ENCODE measurements at places on chromosomes 1 and 21.
A peak's percentile ranks its signal among the peaks of the same experiment; 100 is the strongest.

- no peak for DNase-seq
These were observed 106.2 kb upstream of the ATP1A1 start for GRCh38 chr1:116266864-116267212.

GRCh38 chr1:14118691-14119485 lies 418.9 kb downstream of the PRDM2 start:
- no peak for DNase-seq

DNA sequence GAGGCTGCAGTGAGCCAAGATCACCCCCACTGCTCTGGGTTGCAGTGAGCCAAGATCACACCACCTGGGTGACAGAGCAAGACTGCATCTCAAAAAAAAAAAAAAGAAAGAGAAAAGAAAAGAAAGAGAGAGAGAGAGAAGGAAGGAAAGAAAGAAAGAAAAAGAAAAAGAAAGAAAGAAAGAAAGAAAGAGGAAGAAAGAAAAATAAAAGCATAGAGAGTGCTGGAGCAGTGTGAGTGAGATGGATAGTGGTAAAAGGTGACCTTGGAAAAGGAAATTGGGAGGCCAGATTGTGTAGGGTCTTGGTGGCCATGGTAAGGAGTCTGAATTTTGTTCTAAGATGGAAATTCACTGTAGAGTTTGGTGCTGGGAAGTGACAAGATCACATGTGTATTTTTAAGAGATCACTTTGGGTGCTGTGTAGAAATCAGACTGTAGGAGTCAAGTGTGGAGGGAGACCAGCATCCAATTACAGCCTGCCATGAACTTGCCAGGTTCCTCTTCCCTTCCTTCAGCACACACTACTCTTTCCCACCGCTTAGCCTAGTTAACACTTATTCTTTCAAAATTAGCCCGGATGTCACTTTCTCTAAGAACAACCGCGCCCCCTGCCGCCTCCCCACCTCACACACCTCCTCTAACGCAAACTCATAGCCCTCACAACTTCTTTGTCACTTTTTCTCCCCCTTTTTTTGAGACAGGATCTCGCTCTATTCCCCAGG lies 17.9 kb downstream of the MTX1 start:
- peak; percentile 67 for DNase-seq

DNA sequence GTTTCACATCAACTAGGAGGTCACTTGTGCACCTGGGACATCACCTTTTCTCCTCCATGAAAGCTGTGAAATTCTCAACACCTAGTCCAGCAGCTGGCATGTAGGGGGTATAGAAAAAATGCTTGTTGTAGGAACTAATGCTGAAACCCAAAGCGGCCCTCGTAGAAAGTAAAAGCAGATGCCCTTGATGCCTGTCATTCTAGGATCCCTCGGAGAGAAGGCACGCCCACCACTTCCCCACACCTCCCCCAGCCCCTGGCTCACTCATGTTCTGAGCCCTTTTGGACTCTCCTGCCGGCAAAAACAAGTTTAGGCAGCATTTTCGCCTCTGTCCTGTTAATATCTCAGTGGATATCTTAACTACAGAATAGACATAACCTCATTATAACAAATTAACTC lies 36.5 kb downstream of the RIPK4 start:
- no peak for DNase-seq

DNA sequence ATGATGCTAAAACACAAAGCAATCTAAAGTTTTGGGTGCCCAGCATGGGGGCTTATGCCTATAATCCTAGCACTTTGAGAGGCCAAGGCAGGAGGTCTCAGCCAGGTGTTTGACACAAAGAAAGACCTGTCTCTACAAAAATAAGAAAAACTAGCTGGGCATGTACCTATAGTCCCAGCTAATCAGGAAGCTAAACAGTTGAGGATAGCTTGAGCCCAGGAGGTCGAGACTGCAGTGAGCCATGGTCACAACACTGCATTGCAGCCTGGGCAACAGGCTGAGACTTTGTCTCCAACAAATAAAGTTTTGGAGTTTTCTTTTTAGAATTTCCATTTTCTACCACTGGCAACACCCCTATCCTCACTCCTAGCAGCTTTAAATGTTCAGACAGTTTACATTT lies 55.1 kb upstream of the GUCA2A start:
- no peak for DNase-seq

- no peak for DNase-seq
These were observed 3.4 kb downstream of the NEK7 start for GRCh38 chr1:198160222-198160621.

Data from stimulated activated CD8-positive, alpha-beta memory T cell treated with anti-CD3 and anti-CD28 coated beads, Interleukin-12 subunit alpha, Interleukin-12 subunit beta, amount 100 ng/mL, for 1 hour (primary cell).